ENCODE measurements at places on chromosomes 16 and 17.

DNA sequence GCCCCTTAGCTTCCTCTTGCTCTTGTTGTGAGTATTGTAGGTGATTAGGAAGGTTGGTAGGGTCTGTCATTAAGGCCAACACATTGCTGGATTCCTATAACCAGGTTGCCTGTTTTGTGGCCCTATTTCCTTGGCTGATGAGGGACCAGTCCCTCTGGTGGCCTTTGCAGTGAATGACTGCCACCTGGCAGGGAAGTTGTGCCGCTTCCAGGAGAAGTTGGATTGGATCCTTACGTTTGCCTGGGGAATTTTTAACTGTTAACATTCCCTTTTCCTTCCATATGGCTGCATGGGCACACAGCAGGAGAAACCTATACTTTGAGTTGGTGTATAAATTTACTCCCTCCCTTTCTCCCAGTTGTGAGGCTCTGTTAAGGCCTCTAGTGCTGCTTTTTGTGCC, 32.4 kb downstream of the LCMT1 start:
- no peak for DNase-seq

DNA sequence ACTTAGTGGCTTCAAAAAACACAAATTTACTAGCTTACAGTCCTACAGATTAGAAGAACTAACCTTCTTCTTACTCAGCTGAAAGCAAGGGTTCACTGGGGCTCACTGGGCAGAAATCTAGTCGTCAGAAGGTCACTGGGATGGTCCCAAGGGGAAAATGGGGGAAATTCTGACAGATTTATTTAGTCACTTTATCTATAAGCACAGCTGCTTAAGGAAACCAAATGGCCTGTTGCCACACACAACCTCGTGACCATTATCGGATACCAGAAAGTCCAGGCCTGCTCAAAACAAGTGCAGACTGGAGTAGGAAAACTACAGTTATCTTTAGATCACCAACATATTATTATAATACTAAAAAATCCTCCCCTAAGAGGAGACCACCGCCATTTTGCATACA, 374.6 kb upstream of the ASIC2 start:
- no peak for DNase-seq

- DNase-seq = no peak
These were observed 80.0 kb downstream of the CDRT15 start for GRCh38 chr17:14156689-14157088.

GRCh38 chr17:55694286-55694910, 28.3 kb downstream of the TMEM100 start:
- no peak for DNase-seq

DNA sequence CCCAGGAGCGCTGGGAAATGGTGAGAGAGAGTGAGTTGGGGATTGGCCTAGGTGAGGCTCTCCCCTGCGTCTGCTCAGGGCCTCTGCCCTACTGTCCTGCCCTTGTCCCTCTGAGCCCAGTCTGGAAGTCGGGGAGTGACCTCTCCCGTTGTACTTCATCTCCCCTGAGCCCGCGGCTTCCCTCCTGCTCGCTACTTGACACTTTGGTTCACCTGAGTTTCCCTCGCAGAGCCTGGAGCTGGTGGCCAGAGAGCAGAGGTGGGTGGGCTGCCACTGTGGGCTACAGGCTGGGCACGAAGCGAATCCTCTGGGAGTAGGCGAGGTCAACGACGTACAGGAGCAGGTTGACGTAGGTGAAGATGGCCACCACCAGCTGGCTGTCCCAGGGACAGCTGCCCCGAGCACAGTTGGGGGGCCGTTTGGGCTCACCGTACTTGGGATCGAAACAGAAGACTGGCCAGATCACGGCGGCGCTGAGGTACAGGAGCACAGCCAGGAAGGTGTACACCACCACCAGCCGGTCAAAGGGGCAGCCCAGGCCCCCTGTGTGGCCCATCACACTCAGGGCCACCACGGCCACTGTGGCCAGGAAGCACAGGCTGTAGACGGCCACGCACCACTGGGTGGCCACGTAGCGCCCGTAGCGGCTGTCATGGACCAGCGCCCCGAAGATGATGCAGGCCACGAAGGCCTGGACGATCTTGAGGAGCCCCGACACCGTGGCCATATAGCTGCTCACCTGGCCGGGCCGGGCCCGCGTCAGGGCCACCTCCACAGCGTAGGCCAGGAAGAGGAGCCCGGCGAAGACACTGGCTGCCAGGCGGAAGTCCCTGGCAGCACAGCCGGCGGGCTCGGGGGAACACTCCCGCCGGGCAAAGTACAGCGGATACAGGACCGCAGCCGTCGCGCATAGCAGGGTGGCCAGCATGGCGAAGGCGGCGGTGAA, 3.7 kb upstream of the PYCR1 start:
- no peak for DNase-seq

GRCh38 chr17:1621273-1621954, 7.2 kb downstream of the SLC43A2 start:
- DNase-seq = no peak

- DNase-seq = no peak
These were observed 1.6 kb upstream of the HSD3B7 start for GRCh38 chr16:30983289-30983889.

- no peak for DNase-seq
These were observed 17.2 kb upstream of the TAT start for GRCh38 chr16:71594000-71594646.

DNA sequence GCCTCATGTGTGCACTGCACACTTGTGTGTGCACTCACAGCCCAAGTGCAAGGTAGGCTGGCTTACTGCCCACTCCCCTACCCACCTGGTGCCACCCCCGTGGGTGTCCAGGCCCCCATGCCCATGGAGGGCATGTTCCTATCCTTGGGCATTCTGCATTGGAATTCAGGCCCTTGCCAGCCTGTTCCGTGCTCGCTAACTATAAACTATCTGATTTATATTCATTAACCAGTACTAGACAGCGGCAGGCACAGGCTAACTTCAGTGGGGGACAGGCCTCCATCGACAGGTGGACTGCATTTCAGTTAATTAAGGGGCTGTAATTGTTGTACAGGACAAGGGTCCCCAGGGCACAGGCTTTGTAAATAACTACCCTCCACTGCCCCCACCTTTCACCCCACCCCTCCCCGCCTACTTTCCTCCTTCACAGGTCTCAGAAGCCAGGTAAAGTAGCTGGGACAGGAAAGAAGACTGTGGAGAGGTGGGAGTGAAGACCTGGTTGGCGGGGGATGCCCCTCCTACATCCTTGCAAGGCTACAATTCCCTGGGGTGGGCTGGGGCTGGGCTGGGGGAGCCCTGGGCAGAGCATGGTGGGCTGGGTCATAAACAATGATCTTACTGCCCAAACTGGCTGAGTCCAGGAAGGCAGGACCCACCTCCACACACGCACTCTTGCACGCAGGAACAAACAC, 119.0 kb upstream of the LHX1 start:
- DNase-seq = no peak

GRCh38 chr16:75012380-75013081, 13.7 kb downstream of the ZNRF1 start:
- no peak for DNase-seq

- DNase-seq = no peak
These were observed 176.5 kb downstream of the ABCA8 start for GRCh38 chr17:68778726-68779125.

DNA sequence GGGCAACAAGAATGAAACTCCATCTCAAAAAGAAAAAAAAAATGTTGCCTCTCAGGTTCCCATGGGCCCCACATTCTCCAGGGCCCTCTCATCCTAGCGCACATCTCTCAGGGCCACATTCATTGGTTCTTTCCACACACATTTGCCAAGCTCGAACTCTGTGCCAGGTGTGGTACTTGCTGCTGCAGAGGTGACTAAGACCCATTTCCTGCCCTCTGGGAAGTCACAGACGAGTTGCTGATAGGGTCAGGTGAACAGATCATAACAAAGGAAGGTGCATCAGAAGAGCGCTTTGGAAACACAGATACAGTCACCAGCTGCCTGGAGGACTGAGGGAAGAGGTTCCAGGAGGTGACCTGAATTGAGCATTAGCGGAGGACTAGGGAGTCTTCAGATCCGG, 1.0 kb downstream of the GSDMA start:
- DNase-seq = peak; percentile 7

GRCh38 chr17:50181591-50182560, 16.1 kb downstream of the SGCA start:
- no peak for DNase-seq

DNA sequence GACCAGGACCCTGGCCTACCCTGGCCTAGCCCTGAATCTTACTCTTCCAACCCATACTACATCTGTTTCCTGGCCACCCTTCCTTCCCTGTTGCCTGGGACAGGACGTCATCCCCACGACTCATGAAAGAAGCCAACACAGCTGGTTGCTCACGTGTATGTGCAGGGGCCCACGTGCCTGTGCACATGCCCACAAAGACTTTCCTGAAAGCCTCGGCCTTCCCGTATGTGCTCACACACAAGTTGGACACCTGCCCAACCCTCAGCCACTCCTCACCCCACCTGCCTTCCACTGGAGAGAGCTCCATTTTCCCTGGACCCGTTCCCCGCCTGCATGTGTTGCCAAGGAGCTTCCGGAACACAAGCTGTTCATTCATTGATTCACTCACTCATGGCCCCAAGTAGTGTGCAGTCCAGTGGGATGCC, 7.0 kb downstream of the PLXDC1 start:
- no peak for DNase-seq

GRCh38 chr16:77812856-77813500, 24.6 kb downstream of the VAT1L start:
- DNase-seq = no peak

DNA sequence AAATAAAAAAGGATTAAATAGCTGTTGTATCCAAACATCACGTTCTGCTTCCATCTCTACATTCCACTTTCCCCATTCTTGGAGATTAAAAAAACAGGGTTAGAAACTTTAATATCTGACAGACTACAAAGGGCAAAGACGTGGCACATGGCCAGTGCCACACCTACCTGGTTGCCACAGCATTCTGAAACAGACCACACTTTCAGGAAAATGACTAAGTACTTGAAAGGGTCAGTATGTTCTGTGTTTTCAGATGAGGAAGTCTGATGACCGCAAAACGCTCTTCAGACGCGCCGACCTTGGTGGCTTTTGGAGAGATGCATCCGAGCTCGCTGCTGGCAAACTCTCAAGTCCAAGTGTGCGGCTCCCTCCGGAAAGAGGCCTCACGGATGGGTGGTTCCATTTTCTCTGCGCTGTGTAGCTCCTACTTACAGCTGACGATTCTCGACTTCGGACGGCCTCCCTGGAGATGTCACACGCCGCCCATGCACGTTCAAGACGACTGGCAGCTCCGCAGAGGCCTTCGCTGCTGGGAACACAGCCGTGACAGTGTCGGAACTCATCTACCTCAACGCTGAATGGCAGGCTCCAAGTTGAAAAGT, 15.5 kb downstream of the MAP1LC3B start:
- no peak for DNase-seq

GRCh38 chr16:49281843-49282642, 405 bp upstream of the CBLN1 start:
- no peak for DNase-seq

GRCh38 chr16:79757163-79757562, 156.6 kb upstream of the MAF start:
- no peak for DNase-seq

DNA sequence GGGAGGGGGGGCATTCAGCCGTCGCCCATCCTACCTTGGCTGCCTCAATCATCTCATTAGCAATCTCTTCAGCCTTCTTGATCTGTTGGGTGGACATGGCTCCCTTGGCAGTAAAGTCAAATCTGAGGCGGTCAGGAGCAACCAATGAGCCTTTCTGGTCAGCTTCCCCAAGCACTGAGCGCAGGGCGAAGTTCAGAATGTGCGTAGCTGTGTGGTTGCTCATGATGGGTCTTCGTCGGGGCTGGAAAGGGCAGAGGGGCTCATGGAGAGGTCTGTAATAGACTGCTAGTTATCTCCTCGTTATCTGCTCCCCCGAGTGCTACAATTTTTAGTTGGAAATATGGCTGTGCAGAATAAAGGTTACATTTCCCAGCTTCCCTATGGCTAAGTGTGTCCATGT, 7.2 kb upstream of the EXOSC6 start:
- no peak for DNase-seq

- no peak for DNase-seq
These were observed 61.3 kb upstream of the SIAH1 start for GRCh38 chr16:48446534-48446920.

- DNase-seq = no peak
These were observed 34.8 kb downstream of the SOST start for GRCh38 chr17:43723697-43724359.

DNA sequence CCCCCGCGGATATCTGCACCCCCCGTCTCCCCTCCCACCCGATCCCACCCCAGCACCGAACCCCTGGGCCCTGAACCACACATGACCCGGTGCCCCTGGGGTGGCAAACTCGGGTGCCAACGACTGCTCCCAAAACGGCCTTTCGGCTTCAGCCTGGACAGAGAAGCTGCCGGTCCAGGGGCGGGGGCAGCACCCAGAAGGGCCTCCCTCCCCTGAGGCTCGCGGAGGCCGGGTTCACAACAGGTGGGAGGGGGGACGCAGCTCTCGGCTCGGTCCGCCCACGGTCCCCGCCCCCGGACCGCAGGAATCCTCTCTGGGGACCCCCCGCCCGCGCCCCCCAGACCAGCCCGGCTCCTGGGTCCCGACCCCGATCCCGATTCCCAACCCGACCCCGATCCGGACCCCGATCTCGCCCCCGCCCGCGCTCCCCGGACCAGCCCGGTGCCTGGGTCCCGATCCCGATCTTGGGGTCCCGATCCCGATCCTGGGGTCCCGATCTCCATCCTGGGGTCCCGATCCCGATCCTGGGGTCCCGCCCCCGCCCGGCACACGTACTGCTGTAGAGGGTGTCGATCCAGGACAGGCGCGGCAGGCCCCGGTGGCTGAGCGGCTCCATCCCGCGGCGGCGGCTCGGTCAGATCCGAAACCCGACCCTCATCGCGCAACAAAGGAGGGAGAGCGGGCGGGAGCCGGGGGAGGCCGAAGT, 516 bp downstream of the ABR start:
- no peak for DNase-seq

DNA sequence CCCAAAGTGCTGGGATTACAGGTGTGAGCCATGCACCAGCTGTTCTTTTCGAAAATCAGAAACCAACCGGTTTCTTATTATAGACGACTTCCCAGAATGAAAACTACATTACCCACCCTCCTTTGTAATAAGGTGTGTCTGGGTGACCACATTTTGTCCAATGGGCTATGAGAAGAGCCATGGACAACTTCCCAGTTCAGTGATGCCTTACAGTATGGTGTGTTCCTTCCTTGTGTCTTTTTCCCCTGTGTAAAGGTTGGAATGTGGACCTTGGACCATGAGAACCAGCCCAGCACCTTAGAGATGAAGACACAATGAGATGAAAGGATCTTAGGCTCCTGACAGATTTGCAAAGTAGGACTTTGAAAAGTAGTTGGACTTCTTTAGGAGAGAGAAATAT, 85.0 kb upstream of the ATF7IP2 start:
- no peak for DNase-seq

GRCh38 chr17:31015639-31016038, 44.8 kb downstream of the RNF135 start:
- no peak for DNase-seq

GRCh38 chr16:4801051-4801961, 1.1 kb downstream of the ROGDI start:
- no peak for DNase-seq

- DNase-seq = no peak
These were observed 5.9 kb upstream of the GOSR2 start for GRCh38 chr17:46917041-46917440.

- DNase-seq = peak; percentile 57
These were observed 41.2 kb downstream of the C16orf87 start for GRCh38 chr16:46789499-46790414.

Measured in stimulated activated CD4-positive, alpha-beta T cell treated with anti-CD3 and anti-CD28 coated beads, Interleukin-1b, Interleukin-23, amount 100 ng/mL, for 1 hour (primary cell).